MG63 (cell line): ENCODE measurements at places on chromosomes 4 and X.

DNA sequence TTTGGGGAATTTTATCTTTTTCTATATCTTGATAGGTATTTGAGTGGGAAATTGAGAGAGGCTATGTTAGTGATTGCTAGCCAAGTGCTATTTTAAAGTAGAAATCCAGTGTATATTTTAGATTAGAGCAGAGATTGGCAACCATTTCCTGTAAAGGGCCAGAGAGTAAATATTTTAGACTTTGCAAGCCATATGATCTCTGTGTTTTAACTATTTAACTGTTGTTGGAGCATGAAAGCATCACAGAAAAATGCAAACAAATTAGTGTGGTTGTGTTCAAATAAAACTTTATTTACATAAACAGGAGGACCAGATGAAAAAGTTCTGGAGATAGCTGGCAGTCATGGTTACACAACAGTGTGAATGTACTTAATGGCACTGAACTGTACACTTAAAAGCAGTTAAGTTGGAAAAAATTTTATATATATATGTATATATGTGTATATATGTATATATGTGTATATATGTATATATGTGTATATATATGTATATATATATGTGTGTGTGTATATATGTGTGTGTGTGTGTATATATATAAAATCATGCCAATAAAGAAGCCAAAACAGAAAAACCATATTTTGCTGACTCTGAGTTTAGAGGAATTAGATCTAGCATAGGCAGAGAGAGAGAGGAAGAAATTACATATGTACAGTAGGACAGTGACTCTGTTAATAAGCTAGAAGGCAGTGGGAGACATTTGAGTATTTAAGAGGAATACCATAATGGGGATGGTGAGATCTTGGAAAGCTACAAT, 83.4 kb downstream of the TMEM164 start:
- no peak for DNase-seq

GRCh38 chrX:150200820-150201287, 162.3 kb upstream of the MAMLD1 start:
- DNase-seq, result peak; percentile 94

GRCh38 chr4:54290980-54291379, 61.9 kb downstream of the PDGFRA start:
- no peak for DNase-seq

- DNase-seq, result no peak
These were observed 70.5 kb downstream of the JADE1 start for GRCh38 chr4:128879971-128880370.
